ENCODE measurements at places on chromosomes 3 and 15.

GRCh38 chr3:59391131-59391530 is 341.3 kb upstream of the CFAP20DC start:
- DNase-seq = no peak

GRCh38 chr3:58180940-58181587 is 29.7 kb downstream of the DNASE1L3 start:
- DNase-seq = no peak

- DNase-seq = no peak
These were observed 75.2 kb upstream of the C3orf80 start for GRCh38 chr3:160150066-160150465.

GRCh38 chr3:103818398-103818797 is 1383.6 kb downstream of the ZPLD1 start:
- DNase-seq = no peak

- no peak for DNase-seq
These were observed 18.4 kb downstream of the GOLGB1 start for GRCh38 chr3:121730940-121731687.

GRCh38 chr3:55750525-55750924 is 263.4 kb upstream of the WNT5A start:
- peak; percentile 93 for DNase-seq

Measured in mesenchymal stem cell (in vitro differentiated cells and primary cell).